GOT3 (cell line): ENCODE measurements at places on chromosomes 2 and 18.

GRCh38 chr2:27084297-27085061 is 2.1 kb upstream of the KHK start:
- DNase-seq = no peak

- no peak for DNase-seq
Observed at GRCh38 chr2:46803911-46804670, 111.5 kb downstream of the MCFD2 start.

DNA sequence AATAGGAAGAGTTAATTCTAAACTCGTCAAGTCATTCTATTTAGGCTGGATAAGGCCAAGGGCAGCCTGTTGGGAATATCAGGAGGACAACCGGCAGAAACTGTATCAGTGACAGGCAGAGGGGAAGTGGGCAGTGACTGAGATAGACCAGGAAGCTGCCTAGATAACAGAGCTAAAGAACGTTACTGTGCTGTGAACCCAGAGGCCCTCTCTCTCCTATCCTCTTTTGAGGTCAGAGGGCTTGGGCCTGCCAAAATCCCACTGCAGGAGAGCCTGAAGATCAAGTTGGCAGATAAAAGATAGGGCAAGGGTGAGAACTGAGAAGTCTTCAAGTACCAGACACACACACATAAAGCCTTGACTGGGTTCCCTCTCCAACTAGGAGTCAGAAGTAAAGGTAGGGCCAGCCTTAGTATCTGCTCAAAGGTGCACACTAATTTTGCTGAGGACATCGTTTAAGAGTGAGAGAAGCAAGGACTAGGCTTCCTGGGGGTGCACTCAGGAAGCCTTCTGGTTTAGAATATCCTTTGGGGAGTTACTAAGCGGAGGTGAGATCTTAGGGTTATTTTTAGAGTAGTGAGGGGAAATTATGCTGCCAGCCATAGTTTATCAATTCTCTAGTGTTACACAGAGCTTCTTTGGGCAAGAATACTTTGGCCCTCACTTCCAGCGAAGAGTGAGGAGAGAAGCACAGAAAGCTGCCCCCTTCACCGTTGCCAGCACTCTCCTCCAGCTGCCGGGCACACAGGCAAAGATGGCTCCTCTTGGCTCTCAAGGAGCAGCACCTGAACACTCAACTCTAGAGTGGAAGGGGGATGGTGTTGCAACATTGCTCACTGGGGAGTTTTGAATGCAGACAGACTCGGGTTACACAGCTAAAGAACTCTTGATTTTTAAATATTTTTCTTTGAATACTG is 9.8 kb downstream of the CAVIN2 start:
- no peak for DNase-seq

- DNase-seq = no peak
Observed at GRCh38 chr2:129712676-129712985, 266.8 kb upstream of the RAB6C start.

- DNase-seq = no peak
Observed at GRCh38 chr2:31889044-31889443, 121.8 kb downstream of the MEMO1 start.
